ENCODE measurements at places on chromosomes 6 and 20.
A peak's percentile ranks its signal among the peaks of the same experiment; 100 is the strongest.

DNA sequence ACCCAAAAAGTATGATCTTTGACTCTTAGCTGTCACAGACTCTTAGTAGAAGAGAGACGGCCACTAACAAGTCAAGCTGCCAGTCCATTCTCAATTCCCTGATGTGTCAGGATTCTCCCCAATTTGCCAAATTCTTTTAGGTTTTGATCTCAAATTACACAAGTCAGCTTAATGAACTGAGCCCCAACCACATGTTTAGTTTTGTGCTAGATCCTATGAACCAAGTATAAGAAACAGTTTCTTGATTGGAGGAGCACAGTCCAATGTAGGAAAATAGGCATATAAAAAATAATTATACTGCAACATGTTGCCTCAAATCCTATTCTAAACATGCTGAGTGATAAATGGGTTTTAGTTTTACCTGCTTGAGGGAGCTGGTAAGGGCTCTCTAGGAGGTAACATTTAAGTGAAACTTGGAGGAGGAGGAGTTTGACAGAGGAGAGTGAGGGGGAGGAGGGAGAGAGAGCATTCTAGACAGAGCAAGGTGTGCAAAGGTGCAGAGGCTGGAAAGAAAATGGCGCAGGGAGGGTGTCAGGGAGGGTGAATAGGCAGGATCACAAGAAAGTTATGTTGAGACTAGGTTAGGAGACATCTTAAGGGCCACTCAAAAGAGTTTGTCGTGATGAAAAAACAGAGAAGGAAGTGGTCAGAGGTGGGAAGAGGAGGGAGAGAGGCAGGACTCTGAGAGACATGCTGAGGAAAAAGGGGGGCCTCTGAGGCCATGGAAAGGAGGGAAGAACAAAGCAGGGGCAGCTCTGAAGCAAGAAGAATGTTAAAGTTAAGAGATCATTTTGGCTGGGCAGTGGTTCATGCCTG, 22.8 kb upstream of the FAM83C start:
- no peak for DNase-seq

DNA sequence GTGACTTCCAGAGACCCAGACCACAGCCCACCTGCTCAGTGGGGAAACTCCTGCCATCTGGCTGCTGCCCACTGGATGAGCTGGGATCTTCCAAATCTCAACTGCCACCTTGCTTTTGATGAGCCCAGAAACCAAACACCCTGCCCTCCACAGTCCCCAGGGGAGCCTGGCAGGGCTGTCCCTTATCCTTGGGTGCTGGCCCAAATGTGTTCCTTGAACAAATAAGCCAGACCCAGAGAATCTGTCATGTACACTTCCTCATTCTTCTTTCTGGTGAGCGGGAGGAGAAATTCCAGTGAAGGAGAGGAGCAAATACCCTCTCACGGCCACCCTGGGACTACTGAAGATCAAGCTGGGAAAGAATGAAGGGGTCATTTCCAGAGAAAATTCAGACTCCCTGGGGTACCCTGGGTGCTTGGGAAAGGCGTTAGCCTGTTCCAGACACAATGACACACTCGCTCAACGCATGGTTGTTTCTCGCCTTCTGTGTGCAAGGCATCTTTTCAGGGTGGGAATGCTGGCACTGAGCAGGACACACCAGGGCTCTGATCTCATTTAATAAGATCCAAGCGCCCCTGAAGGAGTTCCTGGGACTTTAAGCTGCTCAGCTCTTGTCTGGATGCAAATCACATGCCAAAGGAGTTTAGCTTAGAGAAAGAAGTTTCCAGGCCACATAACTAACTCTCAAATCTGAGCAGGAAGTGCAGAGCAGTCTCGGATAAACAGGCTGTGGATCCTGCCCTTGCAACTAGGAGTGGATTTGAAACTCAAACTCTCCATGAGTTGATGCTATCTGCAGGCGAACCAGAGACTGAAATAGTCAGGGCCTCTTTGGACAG, 38.5 kb downstream of the PXDC1 start:
- DNase-seq = no peak

DNA sequence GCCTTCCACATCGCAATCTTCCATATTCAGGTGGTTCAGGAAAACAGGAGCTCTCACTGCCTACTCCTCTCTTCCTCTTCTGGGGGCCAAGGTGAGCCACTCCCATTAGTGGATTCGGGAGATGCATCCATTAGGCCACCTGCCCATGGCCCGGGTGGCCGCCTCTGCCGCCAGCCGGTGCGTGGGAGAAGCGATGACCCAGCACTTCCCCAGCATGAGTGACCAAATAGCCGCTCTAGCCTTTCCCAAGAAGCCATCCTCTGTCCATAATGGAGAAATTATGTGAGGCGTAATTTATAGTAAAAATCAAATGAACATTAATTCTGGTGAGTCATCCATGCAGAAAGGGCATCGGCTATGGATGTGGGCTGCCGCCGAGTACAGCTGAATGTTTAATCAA, 39.4 kb downstream of the GNAS-AS1 start:
- DNase-seq = no peak

DNA sequence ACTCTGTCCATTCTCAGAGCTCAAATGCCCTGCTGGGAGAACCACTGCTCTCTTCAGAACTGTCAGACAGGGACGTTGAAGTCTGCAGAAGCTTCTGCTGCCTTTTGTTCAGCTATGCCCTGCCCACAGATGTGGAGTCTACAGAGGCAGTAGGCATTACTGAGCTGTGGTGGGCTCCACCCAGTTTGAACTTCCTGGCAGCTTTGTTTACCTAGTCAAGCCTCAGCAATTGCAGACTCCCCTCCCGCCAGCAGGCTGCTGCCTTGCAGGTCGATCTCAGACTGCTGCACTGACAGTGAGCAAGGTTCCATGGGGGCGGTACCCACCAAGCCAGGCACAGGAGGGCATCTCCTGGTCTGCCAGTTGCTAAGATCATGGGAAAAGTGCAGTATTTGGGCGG, 21.8 kb upstream of the UFL1 start:
- DNase-seq = no peak

- peak; percentile 77 for DNase-seq
Observed at GRCh38 chr6:15945593-15946159, 183.2 kb upstream of the MYLIP start.

- DNase-seq = no peak
Observed at GRCh38 chr6:117432273-117432672, 6.5 kb upstream of the ROS1 start.

DNA sequence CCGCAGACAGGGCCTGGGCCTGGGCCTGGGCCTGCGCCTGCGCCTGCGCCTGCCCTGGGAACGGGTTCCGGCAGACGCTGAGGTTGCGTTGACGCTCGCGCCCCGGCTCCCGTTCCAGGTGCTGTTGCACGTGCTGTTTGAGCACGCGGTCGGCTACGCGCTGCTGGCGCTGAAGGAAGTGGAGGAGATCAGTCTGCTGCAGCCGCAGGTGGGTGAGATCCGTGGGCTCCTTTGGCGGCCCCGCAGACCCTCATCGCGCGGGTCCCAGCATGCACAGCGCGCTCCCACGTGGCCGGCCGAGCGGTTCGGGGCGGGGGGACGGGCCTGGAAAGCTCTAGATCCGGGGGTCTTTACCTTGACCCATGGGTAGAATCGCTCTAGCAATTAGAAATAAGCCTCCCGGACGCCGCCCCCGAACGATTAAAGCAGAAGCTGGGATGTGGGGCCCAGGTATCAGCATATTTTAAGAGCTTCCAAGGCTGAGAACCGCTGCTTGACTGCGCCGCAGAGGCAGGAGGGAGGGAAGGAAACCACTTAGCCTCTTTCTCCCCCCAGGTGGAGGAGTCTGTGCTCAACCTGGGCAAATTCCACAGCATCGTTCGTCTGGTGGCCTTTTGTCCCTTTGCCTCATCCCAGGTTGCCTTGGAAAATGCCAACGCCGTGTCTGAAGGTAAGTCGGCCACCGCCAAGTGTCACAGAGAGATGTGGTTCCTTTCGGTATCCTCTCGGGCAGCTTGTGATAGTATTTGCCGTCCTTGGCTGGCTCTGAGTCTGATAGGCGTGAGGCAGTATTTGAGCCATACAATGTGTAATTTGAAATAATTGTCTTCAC, 508 bp downstream of the NOP56 start:
- DNase-seq = no peak

GRCh38 chr6:169791721-169792131, 40.3 kb downstream of the ERMARD start:
- no peak for DNase-seq

- DNase-seq = no peak
Observed at GRCh38 chr20:48286601-48287000, 501.3 kb upstream of the SULF2 start.

DNA sequence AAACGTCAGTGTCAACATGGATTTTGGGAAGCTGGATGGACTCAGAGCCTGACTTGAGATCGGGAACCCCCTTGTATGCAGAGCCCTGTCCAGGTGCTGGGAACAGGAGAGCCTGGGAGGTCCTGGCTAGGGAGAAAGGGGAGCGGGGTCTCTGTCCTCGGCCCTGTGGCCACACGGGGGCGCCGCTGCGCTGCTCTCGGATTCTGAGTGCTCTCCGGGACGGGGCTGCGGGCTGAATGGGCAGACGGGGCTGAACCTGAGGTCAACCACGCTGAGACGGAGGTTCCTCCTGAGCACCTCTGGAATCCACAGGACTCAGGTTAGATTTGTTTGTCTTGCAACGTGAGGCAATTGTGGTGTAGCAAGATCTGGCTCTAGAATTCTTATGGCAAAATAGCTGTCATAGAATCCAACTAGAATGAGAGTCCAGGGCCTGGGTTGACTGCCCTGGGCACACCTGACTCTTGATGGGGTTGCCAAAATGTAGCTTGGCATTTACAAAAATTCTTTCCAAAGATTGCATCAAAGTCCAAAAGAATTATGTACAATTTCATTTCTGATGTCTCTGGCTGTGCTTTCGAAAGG, 20.6 kb upstream of the HLA-F start:
- peak; percentile 28 for DNase-seq

- DNase-seq = no peak
Observed at GRCh38 chr20:37981568-37981967, 51.7 kb downstream of the TTI1 start.

GRCh38 chr6:38137608-38138265, 318.2 kb downstream of the ZFAND3 start:
- no peak for DNase-seq

GRCh38 chr6:25556516-25556915, 95.5 kb upstream of the SCGN start:
- DNase-seq = peak; percentile 72

DNA sequence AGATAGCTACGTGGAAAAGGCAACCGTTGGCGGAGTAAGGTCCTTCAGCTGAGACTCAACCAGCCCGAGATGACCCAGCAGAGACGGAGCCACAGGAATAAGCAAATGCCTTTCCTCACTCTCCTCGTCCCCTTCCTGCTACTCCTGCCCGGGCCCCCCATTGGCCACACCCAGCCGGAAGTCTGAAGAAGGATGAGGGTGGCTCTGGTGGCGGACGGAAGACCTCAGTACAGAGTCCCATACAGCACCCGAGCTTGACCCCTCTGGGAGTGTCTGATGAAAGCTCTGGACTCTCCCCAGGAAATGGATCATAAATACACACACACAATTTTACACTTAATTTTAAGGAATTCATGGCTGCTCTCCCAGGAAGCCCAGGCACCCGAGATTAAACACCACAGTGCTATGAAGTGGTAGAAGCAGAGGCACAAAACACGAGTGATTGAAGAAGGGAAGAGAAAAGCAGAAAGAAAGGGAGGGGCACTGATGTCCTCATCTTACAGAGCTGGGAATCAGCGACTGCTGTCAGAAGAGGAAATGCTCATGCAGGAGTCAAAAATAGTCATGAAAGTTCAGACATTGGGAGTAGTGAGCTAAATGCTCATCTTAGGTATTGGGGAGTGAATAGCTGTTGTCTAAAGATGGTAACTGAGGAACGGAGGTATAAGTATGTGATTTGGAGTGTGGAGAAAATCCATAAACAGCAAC, 125.6 kb downstream of the BANF2 start:
- no peak for DNase-seq

Measured in EL (cell line).